Vagina (tissue), 2 donors: ENCODE measurements at places on chromosomes 2 and 18.

DNA sequence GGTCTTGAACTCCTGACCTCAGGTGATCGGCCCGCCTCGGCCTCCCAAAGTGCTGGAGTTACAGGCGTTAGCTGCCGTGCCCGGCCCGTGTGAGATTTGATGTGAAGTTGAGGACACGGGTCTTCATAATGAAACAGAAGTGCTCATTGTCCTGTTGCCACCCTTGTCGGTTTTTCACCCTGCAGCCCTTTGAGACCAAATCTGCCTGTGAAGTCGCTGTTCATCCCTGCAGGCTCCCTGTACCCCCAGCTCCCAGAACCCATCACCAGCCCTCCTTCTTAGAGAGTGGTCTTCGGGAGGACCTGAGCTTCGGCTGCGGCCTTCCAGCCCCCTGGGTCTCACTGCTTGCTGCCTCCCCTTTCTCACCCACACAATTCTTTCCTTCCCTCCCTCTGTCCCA is 325.2 kb downstream of the GBX2 start:
- DNase-seq, result no peak

DNA sequence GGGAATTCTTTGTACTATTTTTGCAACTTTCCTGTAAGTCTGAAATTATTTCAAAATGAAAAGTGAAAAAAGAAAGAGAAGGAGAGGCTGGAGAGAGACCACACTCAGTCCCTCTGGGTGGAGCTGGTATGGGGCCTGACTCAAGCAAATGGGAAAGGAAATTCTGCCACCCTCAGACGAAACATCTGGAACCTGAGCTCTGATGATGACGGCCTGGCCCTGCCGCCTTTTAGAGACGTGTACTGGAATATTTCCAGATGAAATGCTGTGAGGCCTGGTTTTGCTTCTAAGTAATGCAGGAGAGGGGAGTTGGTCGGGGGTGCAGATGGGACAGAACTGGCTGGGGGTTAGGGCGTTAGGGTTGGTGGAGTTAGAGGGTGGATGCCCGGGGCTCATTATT is 57.4 kb upstream of the GLI2 start:
- no peak for DNase-seq

- no peak for DNase-seq
Observed at GRCh38 chr2:5839550-5839949, 147.4 kb downstream of the SOX11 start.

DNA sequence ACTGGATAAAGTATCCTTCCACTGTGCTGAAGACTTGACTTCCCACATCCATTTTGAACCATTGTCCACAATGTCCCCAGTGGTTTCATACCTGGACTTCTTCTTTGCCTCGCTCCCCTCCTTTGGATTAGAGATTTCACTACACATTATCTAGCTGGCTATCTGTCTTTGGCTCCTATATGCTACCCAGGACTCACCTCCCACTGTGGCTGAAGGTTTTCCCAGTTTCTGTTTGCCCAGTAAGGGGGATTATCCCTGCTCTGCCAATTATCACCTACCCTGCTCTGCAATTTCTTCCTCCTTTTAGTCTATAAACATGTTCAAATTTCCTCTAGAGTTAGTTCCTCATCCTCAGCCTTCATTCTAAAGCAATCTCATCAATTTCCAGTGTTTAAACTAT is 9.1 kb downstream of the NDUFS1 start:
- no peak for DNase-seq

GRCh38 chr18:77197073-77197472 is 52.6 kb upstream of the GALR1 start:
- DNase-seq, result no peak

DNA sequence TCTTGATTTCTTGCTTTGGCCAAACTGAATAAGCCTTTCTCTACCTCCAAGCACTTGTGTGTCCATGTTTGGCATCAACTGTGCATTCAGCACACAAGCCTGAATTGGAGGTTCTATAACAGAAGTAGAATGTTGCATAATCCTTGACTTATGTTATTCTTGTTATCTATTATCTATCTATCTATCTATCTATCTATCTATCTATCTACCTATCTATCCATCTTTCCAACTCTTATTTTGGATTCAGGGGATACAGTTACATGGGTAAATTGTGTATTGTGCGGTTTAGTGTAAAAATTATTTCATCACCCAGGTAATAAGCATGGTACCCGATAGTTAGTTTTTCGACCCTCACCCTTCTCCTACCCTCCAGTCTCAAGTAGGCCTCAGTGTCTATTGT is 319.6 kb downstream of the PTH2R start:
- DNase-seq, result no peak

- DNase-seq, result peak; percentile 79
Observed at GRCh38 chr2:238700506-238701340, 147.2 kb upstream of the TWIST2 start.

GRCh38 chr2:25964891-25965290 is 17.4 kb downstream of the KIF3C start:
- no peak for DNase-seq

DNA sequence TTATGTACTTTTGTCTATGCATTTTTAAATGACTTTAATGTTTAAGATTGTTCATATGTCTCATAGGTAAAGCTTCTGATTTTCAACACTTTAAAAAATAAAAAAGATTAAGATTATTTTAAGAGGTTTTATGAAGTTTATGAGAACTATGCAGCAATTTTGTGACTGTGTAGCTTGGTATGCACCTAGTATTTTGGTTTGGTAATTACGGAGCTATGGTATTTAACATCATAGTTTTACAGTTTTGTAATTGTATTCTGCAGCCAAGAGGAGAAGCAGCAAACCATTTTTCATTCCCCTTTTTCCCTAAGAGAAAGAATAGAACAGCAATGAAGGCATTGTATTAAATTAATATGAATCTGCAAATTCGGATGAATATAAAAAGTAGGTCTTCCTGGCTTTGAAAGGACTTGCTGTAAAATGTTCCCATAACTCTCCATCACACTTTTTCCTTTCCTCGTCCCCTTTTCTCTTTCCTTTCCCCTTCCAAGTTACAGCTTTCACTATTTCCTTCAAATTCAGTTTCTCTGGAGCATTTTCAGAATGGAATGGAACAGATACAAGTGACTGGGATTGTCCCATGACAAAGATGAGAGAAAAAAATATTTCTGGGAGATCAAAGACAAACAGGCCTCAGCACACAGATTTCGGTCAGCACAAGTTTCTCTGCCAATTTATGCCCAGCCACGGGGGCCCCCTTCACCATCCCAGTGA is 26.1 kb upstream of the PIEZO2 start:
- no peak for DNase-seq

DNA sequence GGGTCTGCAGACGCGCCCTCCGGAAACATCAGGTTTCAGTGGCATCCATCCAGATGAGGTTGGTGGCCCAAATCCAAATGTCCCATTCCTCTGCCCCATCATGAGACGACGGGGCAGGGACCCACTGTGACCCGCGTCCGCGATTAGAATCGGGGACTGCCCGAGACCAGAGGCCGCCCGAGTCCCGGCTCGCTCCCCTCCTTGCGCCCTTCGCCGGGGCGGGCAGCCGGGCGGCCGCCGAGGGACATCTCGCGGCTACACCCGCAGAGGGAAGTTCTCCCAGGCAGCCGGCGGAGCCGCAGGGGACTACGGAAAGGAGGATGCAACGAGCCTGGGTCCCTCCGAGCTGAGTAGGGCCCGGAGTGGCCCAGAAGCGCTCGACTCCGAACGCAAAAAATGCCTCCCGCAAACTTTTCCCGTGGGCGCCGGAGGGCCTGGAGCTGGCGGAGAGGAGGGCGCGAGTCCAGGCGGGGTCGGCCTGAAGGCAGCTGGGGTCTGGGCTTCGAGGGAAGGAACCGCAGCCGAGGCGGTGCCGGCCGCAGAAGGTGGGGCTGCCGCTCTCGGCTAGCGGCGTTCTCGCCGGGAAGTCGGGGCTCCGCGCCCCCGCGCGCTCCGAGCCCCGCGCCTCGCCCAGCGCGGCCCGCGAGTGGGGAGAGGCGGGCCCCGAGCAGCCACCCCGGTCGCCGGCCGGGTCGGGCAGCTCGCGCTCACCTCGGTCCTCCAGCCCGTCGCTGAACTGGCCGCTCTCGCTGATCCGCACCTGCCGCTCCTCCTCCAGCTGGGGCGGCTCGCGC is 580 bp downstream of the TMEM163 start:
- DNase-seq, result no peak

DNA sequence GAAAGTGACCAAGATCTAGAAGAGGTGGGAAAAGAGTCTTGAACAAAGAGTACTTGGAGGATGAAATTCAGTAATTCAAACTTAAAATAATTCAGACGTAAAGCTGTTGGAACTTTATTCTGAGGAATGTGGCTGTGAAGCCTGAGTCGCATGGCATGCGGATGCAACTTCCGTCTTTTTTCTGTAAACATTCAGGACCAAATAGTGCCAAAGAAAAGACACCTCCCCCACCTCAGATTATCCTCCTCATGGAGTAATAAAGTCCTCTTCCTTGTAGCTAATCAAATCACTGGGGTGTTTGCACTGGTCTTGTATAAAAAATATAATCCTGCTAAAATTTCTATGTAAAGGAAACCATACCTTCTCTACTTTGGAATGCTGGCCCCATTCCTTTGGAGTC is 790.4 kb downstream of the TSN start:
- no peak for DNase-seq

DNA sequence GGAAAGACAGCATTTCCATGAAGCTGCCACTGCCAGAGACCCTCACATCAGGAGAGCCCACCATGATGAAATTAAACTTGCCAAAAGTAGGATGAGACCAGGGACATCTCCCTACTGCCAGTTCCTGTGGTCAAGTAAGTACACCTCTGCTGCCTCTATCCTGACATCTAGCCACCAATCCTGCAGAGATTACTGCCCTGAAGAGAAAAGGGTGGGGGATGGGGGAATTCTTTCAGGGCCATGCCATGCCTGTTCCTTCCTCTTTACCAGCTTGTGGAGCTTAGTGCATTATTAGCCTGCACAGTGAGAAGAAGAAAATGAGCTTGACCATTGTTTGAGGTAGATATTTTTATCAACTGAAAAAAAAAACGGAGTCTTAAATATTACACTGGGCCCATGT is 397.2 kb upstream of the CDH2 start:
- DNase-seq, result no peak

- DNase-seq, result no peak
Observed at GRCh38 chr2:10900216-10901109, 11.3 kb upstream of the KCNF1 start.

DNA sequence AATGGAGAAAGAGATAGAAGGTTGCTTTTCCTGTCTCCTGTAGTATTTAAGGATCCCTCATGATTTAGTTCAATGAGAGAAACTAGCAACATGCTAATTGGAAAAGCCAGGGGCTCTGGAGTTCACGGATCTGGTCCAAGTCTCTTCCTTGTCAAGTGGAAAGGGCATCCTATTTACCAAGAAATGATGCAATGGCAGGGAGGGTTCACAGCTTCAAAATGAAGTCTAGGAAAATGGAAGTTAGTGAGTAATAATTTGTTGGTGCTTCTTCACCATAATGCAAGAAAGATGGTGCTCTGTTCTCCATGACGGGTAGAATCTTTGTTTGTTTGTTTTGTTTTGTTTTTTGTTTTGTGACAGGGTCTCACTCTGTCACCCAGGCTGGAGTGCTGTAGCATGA is 34.6 kb upstream of the SP3 start:
- DNase-seq, result no peak

DNA sequence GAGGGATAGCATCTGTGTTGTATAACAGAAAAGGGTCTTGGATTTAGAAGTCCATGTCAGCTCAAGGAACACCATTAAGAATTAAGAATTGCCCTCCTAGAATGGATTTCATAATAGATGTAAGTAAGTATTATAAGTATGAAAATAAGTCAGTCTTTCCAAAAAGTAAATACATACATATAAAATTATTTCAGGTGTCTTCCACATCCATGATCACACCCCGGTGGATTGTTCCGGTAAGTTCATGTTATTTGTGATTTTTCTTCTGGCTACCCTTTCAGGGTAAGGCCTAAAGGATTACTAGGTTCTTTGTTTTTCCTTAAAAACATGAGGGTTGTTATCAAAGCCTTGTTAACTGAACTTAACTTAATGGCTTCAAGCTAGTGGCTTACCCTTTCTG is 55.9 kb downstream of the TMEM185B start:
- DNase-seq, result no peak

DNA sequence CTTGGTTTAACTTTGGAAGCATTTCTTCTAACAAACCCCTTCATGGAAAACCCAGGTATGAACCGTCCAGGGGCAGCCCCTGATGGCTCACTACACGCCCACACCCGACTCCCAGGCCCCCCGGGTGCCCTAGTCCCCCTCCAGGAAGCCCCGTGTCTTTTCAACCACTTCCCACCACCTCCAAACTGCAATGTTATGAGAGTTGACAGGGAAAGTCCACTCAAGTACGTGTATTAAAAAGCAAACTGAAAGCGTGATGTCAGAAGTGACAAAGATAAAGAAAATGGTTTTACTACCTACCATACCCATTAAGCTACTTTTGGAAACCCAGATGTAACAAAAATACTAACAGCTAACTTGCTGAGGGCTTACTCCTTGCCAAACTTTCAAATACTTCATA is 51.5 kb downstream of the L3MBTL4 start:
- no peak for DNase-seq

- DNase-seq, result no peak
Observed at GRCh38 chr2:7837237-7837760, 844.6 kb upstream of the ID2 start.

- no peak for DNase-seq
Observed at GRCh38 chr2:75204833-75205232, 5.5 kb upstream of the TACR1 start.

DNA sequence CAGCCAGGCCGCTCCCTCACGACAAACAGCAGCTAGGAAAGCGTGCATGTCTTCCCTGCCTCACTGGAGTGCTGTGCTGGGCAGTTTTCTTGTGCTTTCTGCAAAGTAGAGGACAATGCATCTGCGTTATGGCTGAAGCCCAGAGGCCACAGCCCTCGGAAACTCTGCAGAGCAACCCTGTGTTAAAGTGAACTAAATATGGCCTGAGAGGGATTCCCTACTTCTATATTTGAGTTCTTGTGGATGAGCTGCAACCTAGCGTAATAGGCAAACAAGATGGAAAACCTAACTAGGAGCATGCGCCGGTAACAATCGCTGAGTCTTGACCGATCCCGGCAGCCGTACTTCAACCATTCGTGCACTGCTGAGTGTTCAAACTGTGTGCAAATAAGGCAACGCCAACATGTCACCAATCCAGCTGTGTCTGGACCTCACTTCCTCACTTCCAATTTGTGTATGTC is 471.9 kb upstream of the HS6ST1 start:
- DNase-seq, result no peak

- no peak for DNase-seq
Observed at GRCh38 chr18:27075828-27076227, 109.3 kb downstream of the CHST9 start.

DNA sequence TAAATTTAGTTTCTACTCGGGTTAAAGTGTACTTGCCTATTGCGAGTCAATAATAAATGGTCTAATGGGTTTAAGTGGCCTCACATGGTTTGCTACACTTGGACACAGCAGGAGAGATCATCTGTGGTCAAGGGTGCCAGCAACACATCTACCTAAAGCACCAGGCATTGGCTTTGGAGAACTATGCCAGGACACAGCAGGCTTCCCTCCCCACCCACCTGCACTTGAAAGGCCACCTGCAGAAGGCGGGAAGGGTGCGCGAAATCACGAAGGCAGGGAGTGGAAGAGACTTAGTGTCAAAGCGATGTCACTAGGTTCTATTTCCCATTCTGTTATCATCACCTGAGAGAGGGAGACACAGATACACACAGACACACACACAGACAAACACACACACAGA is 44.5 kb downstream of the MYT1L start:
- no peak for DNase-seq

GRCh38 chr2:119914266-119914665 is 98.6 kb upstream of the EPB41L5 start:
- no peak for DNase-seq

- DNase-seq, result peak; percentile 79
Observed at GRCh38 chr2:1990724-1991123, 246.4 kb upstream of the PXDN start.

- peak; percentile 34 for DNase-seq
Observed at GRCh38 chr2:16127958-16128357, 187.6 kb downstream of the MYCN start.
